ENCODE measurements at places on chromosomes 7 and 10.

GRCh38 chr10:132421847-132422751, 25.1 kb downstream of the PWWP2B start:
- no peak for DNase-seq

DNA sequence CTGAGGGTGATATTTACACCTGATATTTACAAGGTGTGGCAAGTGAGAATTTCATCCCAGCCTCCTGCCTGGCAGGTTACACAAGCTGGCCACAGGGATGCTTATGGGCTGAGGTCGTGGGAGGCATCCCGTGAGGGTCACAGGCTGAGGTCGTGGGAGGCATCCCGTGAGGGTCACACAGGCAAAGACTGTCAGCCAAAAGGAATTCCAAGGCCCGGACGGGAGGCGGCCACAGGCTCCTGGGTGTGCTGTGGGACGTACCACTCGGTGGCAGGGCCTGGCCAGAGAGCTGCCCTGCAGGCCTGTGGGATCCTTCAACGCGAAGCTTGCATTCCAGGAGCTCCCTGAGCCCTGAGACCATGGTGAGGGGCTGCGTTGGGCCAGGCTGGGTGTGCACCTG, 460.6 kb downstream of the DNAJB6 start:
- DNase-seq, result no peak

GRCh38 chr7:13055732-13056368, 368.4 kb downstream of the ARL4A start:
- no peak for DNase-seq

DNA sequence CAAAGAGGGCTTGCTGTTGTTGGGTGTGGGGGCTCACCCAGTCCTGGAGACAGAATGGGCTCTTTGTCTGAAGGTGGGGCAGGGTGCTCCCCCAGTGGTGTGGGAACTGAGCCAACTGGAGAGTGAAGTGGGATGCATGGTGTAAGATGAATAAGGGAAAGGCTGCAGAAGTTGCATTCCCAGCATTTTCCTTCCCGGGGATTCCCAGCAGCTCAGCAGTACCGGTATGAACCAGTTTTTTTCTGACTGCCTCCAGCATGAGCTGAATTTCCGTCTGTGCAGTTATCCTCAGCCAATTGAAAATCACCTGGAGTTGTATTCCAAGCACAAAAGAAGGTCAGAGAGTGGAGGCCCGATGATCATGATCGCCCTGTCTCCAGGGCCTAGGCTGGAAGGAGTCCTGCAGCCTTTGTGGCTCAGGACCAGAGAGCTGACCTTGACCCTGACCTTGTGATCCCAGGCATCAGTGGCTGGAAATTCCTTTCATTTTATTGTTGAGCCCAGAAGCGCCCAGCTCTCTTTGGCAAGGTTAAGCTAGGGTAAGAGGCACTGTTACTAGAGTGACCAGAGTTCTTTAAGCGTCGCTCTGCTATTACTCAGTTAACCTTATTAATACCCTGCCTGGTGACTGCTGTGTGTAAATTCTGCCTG, 33.4 kb downstream of the OGDH start:
- no peak for DNase-seq

Measured in T-helper 2 cell treated with Interferon-gamma antibody and Interleukin-4, amounts not matched to agents 5 μg/mL and 100 μg/mL, for 36 hours (primary cell).